Muscle of back (tissue), 13 donors: ENCODE measurements at places on chromosomes 16 and 17. TPM values are rescaled to one million over a fixed set of nuclear protein-coding genes. Genes with fewer than 3 reads are reported as not detected.
A peak's percentile ranks its signal among the peaks of the same experiment; 100 is the strongest.

DNA sequence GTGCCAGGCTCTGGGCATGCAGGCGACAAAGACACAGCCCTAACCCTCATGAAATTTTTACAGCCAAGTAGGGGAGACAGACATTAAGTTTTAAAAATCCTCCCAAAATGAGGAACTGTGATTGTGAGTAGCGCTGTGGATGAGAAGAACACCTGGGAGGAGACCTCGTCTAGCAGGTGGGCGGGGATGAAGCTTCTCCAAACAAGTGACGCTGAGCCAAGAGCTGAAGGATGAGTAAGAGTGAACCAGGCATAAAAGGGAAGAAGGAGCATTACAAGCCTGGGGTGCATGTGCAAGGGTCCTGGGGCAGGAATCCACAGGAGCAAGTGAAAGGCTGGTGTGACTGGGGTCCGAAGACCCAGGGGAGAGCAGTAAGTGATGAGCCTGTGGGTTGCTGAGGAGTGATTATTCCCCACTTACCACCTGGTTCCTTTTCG, 149.4 kb upstream of the HS3ST2 start:
- DNase-seq, result no peak

The ZNF785 gene
- polyA plus RNA-seq, result 11.8 TPM

DNA sequence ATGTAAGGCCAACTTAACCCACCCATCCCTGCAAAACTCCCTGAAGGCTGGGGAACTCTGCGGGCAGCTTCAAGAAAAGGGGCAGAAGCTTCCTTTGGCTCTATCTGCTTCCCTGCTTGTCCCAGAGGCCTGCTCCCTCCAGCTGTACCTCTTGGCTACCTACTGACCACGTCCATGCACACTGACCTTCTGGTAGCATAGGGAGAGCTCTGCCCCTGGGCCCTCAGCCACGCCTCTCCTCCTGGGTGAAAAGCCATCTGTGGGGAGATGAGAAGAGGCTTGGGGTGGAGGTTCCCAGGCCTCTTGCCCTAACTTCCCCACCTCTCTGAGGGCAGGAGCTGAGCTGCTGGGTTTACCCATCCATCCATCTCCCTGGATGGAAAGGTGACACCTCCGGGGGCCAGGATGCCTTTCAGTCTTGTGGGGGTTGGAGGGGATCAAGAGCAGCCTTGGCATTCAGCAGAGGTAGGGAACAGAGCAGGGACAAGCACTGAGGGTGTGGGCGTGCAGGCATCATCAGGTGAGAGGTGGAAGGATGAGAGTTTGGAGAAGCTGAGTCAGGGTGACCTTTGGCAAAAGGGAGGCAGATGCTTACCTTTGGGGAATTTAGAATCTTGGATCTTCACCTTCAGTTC, 23.4 kb upstream of the MFSD6L start:
- DNase-seq, result no peak

DNA sequence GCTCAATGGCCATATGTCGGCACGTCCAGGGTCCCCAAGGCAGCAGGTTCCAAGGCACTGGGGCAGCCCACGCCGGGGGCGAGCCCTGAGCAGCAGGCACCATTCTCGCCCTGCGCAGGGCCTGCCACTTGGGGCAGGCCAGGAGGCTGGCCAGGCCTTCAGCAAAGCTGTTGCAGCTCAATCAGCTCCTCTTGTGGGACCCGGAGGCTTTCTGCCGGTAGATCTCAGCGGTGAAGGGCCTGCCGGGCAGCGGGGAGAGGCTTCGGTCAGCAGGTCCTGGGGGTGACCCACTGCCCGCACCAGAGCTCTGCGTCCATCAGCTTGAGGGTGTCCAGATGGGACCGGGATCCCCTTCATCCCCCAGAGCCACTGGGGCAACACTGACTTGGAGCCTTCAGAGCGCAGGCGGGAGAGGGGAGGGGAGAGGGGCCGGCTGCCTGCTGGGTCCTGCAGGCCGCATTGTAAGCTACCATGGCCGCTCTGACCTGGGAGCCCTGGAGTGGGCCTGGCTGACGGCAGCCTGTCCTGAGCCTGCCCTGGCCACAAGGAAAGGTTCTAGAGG, 9.5 kb upstream of the RASD1 start:
- no peak for DNase-seq

DNA sequence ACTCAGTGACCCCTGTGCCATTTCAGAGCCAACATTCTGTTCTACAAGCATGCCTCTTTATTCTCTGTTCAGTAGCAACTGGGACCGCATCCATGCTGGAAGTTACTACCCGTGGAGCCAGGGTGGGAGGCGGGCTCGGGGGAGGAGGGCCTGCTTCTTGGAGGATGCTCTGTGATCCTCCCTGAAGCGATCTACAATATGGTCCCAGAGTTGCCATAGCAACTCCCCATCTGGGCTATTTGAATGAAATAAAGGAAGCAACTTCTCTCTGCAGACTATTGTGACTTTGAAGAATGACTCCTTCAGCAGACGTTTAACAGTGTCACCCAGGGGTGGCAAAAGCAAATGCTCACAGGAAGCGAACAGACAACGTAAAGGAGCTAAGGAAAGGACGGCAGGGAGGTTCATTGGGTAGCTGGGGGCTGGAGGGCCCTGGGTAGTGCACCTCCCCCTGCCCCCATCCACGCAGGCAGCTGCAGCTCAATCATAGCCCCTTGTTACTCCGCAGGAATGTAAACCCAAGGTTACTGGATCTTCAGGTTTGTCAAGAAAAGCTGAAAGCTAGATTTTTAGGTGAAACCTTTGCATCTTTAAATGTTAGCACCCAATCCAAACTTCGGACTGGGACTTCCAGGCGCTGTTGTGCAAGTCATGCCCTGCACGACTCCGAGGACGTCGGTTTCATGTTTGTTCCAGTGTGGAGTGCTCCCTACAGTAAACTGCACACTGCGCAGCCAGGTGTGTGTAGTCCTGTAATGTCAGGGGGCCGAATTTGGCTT, 51.1 kb upstream of the MEAK7 start:
- peak; percentile 72 for DNase-seq

- no peak for DNase-seq
Measured at GRCh38 chr17:39863244-39863917, 731 bp downstream of the IKZF3 start.

The KRTAP9-2 gene
- not detected for polyA plus RNA-seq

The JPH3 gene
- 0.40 TPM for polyA plus RNA-seq

GRCh38 chr17:82775001-82775823, 23.3 kb downstream of the TBCD start:
- DNase-seq, result no peak

DNA sequence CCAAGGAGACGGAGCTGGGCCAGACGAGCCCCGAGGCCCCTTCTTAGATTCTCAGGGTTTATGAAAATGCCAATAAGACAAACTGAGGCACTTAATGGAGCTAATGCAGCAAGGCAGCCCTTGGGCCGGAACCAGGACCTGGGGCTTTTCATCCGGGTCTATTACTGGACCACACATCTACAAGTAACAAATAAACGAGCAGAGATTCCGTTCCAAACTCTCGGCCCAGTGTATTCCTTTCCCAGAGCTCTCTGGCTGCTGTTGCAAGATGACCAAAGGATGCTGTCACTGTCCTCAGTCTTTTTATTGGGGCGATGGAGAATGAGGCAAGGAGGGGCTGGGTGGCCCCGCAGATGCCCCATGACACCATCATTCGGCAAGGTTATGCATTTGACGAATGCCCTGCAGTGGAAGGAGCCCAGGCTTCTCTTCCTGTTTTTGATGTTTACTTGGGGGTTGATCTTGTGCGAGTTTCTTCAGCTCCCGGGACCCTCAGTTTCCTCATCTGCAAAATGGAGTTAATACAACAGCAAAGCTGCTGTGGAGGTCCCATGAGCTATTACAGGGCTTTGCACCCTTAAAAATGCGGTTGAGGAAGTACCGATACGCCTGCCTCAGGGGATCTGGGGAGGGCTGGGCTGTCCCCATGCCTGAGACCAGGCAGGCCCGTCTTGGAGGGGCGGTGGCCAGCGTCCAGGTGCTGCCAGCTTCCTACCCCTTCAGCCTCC, 1.1 kb upstream of the NTN1 start:
- DNase-seq, result no peak

The CNTNAP4 gene
- polyA plus RNA-seq, result 14.6 TPM

- no peak for DNase-seq
Measured at GRCh38 chr16:85246973-85247372, 134.7 kb upstream of the CIBAR2 start.

- peak; percentile 85 for DNase-seq
Measured at GRCh38 chr17:77528516-77529327, 388.0 kb downstream of the SEC14L1 start.

- no peak for DNase-seq
Measured at GRCh38 chr17:56119191-56119590, 34.1 kb upstream of the ANKFN1 start.

DNA sequence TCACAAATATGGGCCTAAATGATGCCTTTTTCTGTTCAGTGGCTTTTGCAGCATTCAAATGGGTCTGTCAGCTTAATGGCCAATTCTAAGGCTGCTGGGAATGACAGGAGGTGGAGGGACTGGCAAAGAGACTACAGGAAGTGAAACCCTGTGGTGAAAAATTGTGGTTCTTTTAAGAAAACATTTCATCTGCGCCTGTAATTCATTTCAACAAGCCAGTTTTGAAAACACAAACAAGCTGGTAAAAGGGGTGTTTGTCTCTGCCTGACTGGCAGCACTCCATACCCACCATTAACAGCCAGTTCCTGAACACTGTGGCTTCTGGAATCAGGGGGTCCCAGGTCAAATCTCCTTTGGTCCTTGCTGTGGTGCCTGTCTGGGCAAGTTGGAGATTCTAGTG, 3.6 kb upstream of the KDM8 start:
- no peak for DNase-seq

The PMFBP1 gene
- polyA plus RNA-seq, result 1.7 TPM

DNA sequence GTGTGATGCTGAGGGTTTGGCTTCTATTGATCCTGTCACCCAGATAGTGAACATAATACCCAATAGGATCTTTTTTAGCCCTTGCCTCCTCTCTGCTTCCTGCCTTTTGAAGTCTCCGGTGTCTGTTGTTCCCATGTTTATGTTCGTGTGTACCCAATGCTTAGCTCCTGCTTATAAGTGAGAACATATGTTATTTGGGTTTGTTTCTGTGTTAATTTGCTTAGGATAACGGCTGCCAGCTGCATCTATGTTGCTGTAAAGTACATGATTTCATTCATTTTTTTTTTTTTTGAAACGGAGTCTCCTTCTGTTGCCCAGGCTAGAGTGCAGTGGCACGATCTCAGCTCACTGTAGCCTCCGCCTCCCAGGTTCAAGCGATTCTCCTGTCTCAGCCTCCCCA, 23.0 kb downstream of the DUS2 start:
- no peak for DNase-seq

DNA sequence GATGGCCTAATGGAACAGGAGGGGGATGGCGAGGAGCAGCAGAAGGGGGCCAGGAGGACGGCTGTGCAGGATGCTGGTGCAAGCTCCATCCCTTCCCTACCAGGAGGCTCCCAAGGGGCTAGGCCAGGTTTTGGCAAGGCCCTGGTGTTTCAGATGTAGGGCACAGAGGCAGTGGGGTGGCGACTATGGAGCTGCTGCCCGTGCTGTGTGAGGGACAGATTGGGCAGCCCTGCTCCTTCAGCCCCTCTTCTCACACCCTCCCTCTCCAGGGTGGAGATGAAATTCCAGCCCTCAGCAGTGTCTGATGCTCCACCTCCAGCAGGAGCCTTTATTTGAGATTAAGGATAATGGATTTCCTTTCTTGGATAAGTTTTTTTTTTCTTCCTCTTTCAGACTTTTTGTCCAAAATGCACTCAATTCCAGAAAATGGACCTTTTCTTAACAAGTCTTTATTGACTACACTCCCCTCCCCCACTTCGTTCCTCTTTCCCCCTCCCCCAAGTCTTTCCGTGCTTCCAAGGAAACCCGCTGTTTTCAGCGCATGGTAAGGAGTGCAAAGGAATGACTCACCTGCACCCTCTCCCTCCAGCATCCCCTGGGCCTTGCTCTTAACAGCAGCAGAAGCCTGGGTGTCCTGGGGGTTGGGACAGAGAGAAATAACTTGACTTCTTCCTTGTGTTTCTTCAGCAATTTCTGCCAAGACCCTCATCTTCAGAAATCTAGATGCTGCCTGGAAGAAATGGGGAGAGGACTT, 95.2 kb downstream of the CCDC182 start:
- no peak for DNase-seq

The CD300LG gene
- polyA plus RNA-seq, result 3.0 TPM
